ENCODE measurements at places on chromosomes 3 and 15.

DNA sequence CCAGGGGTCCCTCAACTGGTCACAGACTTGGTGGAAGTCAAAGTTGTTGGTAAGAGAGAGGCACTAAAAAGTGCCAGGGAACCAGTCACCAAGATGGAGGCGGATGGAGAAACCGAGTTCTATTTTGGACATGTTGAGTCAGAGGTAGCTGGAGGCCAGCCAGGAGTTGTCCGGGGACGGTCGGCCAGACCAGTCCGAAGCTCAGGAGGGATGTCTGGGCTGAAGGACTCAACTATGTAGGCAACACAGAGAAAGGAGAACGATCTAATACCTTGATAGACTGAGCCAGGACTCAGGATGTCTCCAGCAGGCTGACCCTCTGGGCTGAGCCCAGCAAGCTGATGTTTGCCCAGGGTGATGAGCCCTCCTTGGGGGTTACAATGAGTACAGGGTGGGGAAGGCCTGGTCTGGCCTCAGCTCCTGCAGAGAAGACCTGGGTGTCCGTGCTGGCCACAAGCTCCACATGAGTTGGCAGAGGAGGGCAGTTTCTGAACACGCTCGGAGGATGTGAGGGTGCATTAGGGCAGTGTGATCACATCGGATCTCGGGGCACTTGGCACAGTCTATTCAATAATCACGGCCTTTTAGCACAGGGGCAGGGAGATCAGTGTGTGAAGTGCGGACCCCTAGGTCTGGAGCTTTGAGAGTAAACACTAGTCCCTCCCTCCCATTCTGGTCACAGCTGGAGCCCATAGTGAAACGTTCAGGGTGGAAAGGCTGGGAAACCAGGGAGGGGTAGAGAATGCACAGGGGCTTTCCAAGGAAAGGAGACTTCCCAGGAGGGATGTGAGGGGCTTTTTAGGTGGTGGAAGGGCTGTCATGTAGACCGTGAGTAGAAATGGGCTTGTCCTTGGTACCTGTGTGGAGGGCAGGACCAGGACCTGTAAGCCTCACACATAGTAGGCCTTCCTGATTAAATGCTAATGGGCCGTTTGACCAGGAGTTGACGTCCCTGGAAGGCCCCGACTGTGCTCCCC, 111.9 kb downstream of the ETFA start:
- no peak for DNase-seq

DNA sequence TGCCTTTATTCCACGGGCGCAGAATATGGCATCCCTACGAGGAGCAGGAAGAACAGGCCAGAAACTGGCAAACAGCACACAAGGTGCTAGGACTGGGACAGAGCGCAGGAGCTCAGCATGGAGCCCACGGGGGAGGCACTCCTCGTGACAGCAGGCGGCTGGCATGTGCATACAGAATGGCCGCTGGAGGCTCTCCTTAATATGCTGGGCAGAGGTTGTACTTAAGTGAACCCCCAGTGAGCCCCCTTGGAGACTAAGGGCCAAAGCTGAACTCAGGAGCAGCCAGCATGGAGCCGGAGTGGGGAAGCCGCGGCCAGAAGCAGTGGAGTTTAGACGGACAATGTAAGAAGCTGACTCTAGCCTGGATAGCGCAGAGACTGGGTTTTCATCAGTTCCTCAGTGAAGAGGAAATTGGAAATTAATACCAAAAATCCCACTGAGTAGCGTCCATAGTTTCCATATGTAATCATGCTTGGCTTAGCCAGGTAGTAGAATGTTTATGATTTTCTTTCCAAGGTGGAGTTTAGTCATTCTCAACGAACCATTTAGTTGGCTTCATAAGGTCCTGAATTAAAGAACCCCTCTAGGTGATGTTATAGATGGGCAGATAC, 69.4 kb downstream of the EPHB3 start:
- DNase-seq: no peak

DNA sequence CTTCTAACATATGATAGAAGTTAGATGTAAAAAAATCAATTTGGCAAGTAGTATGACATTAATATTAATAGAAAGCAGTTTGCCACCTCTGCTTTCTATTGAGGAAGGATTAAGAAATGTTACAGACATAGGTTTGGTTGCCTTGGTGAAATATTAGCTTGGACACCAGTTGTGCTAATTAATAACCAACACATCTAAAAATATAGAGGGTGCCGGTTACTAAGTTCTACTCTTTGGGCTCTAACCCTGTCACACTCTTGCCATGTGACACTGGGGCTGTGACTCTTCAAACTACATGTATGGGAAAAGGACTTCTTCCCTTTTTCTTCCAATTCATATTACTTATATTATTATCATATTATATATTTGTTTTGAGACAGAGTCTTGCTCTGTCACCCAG, 64.4 kb downstream of the TRIM71 start:
- DNase-seq: no peak

- no peak for DNase-seq
Observed at GRCh38 chr3:171691485-171691884, 118.8 kb downstream of the PLD1 start.

DNA sequence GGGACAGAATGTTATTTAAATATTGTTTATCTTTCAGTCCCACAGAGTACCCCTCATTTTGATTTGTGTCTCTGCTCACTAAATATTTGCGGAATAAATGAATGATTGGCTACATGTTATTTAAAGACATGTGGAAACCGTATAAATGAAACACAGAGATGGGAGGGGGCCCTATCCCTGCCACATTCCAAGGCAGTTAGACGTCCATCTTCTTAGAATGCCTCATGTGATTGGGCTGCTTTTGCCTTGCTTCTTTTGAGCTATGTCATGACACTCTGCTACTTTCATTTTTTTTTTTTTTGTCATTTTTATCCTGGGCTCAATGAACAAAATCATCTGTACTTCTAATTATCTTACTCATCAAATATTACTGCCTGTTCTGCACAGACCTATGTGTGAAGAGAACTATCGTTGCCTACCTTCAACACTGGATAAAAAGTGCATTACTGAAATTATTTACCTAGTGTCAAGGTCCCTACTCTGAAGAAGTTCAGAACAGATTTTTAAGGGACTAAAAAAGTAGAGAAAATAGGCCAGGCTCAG, 83.9 kb upstream of the FAM98B start:
- DNase-seq: no peak

GRCh38 chr3:56988458-56989168, 71.9 kb upstream of the SPATA12 start:
- DNase-seq: peak; percentile 26

- DNase-seq: no peak
Observed at GRCh38 chr15:99343881-99344551, 92.7 kb downstream of the LRRC28 start.

DNA sequence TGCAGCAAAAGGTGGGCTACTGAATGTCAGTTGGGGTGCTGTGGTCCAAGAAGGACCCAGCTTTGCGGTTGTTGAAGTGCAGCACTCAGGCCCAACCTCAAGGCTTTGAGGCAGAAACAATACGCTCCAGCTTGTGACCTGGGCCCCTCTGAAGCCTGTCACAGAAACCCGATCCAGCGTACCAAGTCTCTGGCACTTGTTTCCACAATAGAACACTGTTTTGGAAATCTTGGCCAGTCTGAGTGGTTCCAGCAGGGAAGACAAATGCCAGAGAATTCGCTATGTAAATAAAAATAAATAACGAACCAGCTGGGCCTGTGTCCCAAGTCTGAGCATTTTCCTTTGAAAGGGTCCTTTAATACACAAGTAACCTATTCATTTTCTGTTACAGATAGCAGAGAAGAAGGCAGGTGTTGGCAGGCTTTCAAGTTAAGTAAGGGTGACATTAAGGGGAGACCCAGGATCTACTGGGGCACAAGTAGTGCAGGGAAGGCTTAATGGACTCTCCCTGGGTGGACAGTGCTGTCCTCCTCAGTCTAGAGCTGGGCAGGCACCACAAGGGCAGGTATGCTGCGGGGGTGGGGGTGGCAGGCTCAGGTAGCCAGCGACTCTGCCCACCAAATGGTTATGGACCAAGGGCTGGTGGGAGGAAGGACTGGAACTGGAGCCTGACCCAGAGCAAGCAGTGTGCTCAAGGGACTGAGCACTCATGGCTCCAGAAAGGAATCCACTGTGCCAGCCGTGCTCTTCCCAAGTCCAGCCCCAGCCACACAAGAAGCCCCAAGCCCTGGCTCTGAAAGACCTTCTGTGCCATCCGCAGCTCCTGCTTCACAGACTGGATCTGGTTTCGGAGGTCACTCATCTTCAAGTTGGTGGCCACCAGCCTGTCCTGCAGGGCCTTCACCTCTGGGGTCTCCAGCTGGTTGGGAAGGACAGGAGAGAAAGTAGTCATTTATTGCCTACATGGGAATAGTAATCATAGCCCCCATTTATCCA, 26.3 kb downstream of the CCDC13 start:
- peak; percentile 35 for DNase-seq

DNA sequence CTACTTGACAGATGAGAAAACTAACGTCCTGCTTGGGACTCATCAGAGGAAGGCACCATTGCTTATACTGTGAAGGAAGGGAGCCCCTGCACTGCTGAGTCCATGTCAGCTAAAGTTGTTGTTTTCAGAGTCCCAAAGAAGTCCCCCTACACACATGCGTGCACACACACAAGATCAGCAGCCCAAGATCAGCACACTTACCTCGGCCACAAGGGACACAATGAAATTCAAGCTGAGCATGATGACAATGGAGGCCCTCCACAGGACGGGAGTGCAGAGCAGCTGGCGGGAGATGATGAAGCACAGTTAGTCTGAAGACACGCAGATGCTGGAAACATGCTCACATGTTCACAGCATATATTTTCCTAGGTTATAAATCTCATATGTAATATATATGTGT, 28.6 kb upstream of the ATP13A5 start:
- DNase-seq: no peak

GRCh38 chr15:40501487-40501886, 30.7 kb downstream of the CHST14 start:
- DNase-seq: no peak

DNA sequence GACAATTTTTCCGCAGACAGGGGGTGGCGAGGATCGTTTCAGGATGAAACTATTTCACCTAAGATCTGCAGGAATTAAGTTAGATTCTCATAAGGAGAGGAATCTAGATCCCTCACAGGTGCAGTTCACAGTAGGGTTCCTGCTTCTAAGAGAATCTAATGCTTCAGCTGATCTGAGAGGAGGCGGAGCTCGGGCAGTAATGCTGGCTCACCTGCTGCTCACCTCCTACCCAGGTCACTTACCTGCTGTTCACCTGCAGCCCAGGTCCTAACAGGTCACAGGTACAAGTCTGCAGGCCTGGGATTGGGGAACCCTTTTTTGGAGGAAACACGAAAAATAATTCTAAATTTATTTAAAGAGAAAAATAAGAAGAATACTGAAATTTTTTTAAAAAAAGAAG, 406.8 kb downstream of the MCTP2 start:
- no peak for DNase-seq

- DNase-seq: no peak
Observed at GRCh38 chr3:43707998-43708397, 17.3 kb downstream of the ABHD5 start.
